M059J (cell line): ENCODE measurements at places on chromosomes 2 and 18.
A peak's percentile ranks its signal among the peaks of the same experiment; 100 is the strongest.

GRCh38 chr2:57882895-57883515, 163.6 kb upstream of the VRK2 start:
- peak; percentile 72 for DNase-seq

DNA sequence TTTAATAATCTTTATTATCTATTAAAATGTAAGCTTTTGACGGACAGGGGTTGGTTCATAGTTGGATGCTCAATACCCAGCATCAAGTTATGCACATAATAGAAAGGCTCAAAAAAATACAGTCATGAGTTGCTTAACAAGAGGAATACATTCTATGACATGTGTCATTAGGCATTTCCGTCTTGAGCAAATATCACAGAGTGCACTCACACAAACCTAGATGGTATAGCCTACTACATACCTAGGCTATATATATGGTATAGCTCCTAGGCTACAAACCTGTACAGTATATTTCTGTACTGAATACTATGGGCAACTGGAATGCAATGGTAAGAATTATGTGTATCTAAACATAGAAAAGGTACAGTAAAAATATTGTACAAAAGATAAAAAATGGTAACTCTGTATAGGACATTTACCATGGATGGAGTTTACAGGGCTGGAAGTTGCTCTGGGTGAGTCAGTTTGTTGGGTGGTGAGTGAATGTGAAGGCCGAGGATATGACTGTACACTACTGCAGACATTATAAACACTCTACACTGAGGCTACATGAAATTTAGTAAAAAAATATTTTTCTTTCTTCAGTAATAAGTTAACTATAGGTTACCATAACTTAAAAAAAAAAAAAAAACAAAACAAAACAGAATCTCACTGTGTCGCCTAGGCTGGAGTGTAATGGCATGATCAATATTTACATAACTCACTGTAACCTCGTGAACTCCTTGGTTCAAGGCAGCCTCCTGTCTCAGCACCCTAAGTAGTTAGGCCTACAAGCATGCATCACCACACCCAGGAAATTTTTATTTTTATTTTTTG, 201.2 kb downstream of the NBAS start:
- DNase-seq: peak; percentile 78

DNA sequence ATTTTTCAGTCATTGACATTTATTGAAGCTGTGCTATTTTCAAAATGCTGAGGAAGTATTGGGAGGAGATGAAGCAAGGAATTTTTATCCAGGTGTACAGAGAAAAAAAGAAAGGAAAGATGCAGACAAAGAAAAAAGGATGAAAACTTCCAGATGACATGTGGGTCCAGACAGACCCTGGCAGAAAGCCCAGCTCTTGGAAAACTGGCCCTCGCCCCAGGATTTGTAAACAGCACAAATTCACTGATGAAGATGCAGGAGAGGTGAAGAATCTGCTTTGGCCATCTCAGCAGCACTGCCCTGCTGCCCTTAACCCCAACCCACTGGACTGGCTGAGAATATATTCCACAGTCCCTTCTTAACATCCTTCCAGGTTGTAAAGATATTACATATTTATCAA, 12.5 kb downstream of the TACR1 start:
- peak; percentile 11 for DNase-seq

- DNase-seq: no peak
These were observed 185.4 kb upstream of the TANK start for GRCh38 chr2:160974803-160975202.

DNA sequence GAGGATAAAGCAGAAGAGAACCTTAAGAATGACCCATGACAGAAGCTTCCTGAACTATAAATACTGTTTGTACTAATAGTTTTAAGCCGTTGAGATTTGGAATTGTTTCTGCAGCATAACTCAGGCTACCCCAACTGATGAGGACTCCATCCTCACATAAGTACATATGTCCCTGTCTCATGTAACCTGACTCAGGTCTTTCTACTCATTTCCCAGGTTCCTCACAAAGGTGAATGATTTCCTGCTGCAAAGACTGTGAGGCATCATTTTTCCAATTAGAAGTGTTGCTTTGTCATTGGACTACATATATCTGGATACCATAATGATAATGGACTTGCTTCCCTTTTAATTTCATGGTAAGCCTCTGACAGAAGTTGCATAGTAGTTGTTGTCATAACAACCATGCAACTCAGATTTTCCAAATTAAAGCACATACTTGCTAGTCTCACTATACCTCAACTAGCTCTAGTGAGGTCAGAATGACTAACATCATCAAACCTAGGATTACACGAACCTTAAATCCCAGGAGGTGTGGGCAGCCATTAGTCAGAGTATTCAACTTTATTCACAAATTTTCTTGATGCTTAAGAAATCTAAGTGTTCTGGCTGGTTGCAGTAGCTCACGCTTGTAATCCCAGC, 38.0 kb upstream of the NEDD4L start:
- peak; percentile 92 for DNase-seq

DNA sequence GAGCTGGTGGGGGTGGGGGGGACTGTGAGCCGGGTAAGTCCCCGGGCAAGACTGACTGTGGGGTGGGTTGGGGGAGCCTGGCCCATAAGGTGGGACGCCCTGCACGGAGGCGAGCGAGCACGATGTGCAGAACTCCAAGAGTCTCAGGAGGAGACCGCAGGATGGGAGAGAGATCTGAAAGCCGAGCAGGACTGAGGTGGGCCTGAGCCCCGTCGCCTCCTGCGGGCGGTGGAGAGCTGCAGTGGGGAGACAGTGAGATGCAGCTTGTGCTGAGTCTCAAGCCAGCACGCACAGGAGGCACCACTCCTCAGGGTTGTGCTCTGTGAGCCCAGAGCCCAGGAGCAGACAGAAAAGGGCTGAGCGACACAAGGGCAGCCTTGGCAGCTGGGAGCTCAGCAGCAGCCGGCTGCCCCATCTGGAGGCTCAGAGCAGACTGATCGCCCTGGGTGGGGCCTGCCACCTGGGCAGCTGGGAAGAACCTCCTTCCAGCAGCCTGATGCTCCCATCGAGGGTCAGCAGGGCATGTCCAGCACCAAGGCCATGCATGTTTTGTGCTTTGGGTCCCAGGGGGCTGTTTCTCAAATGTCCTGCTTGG, 15.9 kb downstream of the ARHGEF4 start:
- no peak for DNase-seq

DNA sequence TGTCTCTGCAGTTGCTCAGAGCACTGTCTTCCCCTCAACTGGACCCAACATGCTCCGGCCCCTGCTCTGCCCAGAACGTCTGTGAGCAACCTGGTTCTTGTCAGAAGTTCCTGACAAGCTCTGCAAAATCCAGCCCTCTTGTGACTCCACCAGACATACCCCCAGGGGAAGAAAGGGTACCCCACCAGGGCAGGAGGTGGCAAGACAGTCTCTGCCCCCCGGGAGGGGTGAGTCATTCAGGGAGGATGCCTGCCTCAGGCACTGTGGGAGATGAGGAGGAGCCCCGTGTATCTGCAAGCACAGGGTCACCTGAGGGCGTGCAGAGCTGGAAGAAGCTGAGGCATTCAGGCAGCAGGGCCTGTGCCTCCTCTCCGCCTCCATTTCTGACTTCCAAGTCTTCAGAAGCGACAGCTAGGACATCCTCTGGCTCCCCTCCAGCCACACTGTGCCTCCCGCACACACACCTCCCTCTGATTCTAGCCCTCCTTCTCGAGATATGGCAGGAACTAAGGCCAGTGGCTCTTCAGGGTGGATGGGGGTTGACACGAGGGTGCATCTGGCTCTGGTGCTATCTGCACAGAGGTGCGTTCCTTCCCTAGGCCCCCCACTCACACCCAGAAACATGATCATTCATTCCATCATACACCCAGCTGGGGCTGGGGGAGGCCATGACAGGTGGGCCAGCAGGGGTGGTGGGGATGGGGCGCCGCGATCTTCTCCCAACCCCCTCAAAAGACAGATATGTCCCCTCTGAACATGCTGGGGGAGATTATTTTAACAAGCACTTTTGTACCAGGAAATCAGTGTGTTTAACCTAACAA, 222.2 kb downstream of the CYP26B1 start:
- DNase-seq: peak; percentile 94

DNA sequence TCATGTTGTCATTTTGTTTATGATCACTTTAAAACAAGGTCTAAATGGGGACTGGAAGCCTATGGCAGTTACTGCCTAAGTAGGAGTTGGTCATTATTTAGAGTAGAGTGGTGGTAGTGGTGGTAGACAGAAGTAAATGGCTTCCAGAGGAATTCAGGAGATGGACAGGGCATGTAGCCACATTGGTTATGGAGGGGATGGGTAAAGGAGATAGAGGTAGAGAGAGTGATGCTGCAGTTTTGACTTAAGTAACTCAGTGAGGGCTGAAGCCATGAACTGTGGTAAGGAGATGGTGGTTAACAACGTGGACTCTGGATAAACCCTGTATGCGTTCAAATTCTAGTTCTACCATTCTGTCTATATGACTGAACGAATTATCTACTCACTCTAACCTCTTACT, 61.6 kb upstream of the NOSTRIN start:
- DNase-seq: no peak

- no peak for DNase-seq
These were observed 238.3 kb upstream of the REV1 start for GRCh38 chr2:99728166-99728565.

- DNase-seq: no peak
These were observed 9.3 kb upstream of the ERBB4 start for GRCh38 chr2:212547716-212548454.

DNA sequence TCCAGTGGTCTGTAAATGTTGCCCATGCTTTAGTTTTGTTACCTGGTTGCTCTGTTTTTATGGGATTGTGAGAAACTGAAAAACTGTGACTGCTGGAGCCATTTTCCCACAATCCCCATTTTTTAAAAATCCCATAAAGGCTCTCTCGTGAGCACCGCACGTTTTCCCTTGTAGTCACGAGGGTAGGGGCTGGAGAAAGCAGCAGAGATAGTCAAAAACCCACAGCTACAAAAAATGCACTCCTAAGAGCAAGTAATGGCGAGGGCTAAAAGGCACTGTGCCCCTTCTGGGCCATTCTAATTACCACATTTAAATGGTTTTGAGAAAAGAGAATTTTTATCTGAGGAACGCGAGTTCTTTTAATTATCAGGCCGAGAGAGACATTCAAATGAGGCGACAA, 1.8 kb upstream of the CTDP1 start:
- DNase-seq: no peak

DNA sequence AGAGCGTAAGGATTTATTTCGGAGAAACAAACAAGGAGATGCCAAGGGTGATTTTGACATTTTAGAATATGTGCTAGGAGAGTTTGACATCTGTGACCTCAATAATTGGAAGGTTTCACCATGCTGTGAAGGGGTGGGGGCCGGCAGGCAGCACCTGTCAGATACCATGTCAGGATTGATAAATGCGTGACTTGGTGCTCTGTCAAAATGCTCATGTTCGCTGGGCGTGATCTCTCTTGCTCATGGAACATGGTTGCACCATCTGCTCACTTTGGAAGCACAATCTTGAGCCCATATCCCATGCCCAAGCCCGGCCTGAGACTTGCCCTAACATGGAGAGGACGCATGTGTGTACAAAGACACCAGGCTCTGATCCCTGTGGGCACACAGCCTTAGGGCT, 347.6 kb downstream of the RNF144A start:
- DNase-seq: no peak

DNA sequence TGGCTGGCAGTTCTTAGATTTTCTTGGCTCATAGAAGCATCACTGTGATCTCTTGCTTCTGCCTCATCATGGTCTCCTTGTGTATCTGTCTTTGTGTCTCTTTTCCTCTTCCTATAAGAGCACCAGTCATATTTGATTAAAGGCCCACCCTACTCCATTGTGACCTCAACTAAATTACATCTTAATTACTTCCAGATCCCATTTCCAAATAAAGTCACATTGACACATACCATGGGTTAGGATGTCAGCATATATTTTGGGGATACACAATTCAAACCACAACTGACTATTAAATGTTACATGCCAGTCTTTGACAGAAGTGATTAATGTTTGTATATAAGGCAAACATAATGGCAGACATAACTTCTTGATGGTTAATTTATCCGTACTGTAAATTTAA, 27.3 kb upstream of the TMX3 start:
- peak; percentile 67 for DNase-seq

DNA sequence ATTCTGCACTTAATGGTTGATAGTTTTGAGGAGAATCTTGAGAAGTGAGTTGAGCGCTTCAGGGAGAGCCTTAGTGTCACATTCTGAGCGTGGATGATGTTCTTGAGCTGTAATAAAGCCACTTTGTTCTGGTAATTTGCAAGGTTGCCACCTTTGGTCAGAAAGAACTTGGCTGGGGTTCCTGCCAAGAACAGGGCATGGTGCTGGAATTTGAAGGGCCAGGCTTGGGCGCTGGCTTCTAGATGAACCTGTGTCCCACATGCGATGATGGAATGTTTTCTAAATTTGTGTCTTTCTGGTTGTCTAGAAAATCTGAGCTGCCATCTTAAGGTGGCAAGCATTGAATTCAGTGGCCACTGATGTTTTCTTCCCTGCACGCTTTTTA, 124.1 kb upstream of the EML6 start:
- DNase-seq: peak; percentile 51

- DNase-seq: no peak
These were observed 1191.4 kb upstream of the SLC39A10 start for GRCh38 chr2:194465641-194466040.

- DNase-seq: no peak
These were observed 1160.1 kb downstream of the RPIA start for GRCh38 chr2:89851583-89851905.

GRCh38 chr2:197606180-197606579, 69.2 kb downstream of the RFTN2 start:
- no peak for DNase-seq

GRCh38 chr2:23656597-23656973, 270.3 kb downstream of the ATAD2B start:
- no peak for DNase-seq

- peak; percentile 57 for DNase-seq
These were observed 5.1 kb downstream of the SERPINB8 start for GRCh38 chr18:63974991-63975390.

GRCh38 chr2:112583497-112584133, 794 bp upstream of the CHCHD5 start:
- peak; percentile 64 for DNase-seq

GRCh38 chr2:41782306-41783158, 265.3 kb upstream of the PKDCC start:
- DNase-seq: peak; percentile 13

GRCh38 chr2:235215248-235215647, 263.4 kb downstream of the SH3BP4 start:
- DNase-seq: no peak

DNA sequence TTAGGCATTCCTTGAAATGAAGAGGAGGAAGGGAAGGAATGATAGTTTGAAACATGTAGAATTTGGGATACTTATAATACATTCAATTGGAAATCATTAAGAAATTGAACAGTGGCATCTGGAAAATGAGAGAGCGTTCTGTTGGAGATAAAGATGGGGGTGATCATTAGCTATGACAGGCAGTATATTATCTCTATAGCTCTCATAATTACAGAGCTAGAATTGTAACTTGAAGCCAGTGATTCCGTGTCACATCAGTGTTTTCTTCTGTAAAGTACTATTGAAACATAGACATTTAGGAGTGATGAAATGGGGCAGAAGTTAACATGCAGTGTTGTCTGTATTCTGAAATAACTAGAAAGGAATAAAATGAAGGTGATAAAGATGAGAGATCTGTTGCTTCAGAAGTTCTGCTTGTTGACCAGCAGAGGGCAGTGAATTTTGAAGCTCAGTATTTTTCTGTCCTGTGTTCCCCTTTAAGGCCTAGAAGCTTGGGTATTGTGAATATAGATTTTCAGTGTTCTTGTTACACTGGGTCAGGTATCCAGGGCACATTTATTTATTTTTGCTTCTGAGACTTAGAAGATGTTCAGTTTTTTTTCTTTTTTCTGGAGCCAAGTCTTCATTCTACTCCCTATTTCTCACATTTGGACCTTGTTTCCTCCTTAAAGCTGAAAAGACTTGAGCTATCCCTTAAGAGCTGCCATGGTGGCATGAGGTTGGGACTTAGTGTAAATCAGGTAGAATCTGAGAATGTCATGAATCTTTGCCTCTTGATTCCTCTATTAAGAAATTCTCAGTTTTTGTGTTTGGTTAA, 157.4 kb downstream of the TAF4B start:
- peak; percentile 58 for DNase-seq
